Cardiac atrium fibroblast (primary cell): ENCODE measurements at places on chromosomes 4 and X. TPM values are rescaled to one million over a fixed set of nuclear protein-coding genes. Genes with fewer than 3 reads are reported as not detected.

THAP9 gene
- 1.9 and 8.3 TPM in 2 replicates for total RNA-seq

STATH gene
- total RNA-seq: not detected in 2 replicates

TMSB15B gene
- total RNA-seq: 5.3 and 12.6 TPM in 2 replicates

STEEP1 gene
- total RNA-seq: 15.7 and 18.5 TPM in 2 replicates

TBC1D8B gene
- total RNA-seq: 12.8 and 13.0 TPM in 2 replicates

GYG2 gene
- 5.2 and 16.5 TPM in 2 replicates for total RNA-seq

MAOA gene
- 230 and 236 TPM in 2 replicates for total RNA-seq

SSX1 gene
- not detected in 2 replicates for total RNA-seq

EDA gene
- total RNA-seq: 3.4 and 4.2 TPM in 2 replicates

BTK gene
- not detected in 2 replicates for total RNA-seq

ADAM29 gene
- total RNA-seq: not detected in 2 replicates

KLB gene
- not detected in 2 replicates for total RNA-seq

FRG2 gene
- total RNA-seq: not detected in 2 replicates
